Spleen (tissue), 13 donors: ENCODE measurements at places on chromosomes 11 and 22. TPM values are rescaled to one million over a fixed set of nuclear protein-coding genes. Genes with fewer than 3 reads are reported as not detected.

GRCh38 chr11:33531743-33532181 lies 168.9 kb downstream of the C11orf91 start:
- H3K27ac ChIP-seq: no peak overlapping the region
- H3K4me1 ChIP-seq: no peaks in the 10 kb centered on the region
- DNase-seq: no peak
- H3K27me3 ChIP-seq: peaks cover 4% of the 10 kb centered on the region

- H3K36me3 ChIP-seq: no peaks in the 10 kb centered on the region
- no peak overlapping the region for H3K27ac ChIP-seq
- no peaks in the 10 kb centered on the region for H3K27me3 ChIP-seq
Measured at GRCh38 chr11:70505331-70505731, 107.0 kb downstream of the CTTN start.

DNA sequence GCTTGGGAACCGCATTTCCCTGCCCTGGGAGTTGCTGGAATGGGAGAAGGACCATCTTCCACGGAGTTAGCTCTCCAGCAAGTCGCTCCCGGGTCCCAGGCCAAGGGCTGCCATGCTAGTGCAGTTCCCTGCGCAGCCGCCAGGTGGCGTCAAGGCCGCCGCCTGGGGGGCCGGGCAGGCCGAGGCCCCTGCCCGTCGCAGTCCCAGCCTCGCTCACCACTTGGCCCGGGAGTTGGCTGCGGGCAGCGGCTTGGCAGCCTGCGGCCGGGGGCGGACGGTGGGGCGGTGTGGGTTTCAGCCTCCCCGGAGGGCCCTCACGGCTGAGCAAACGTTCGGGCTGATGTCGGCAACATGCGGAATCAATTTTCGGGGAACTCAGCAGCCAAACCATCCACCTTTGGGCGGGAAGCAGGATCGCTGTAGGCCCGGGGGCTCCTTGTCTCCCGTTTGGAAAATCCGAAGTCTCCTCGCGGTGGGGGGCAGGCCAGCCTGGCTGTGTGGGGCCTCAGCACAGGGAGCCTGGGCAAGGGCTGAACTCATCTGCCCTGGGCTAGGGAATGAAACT lies 415.1 kb downstream of the SOX6 start:
- H3K4me1 ChIP-seq: no peaks in the 10 kb centered on the region
- peak; percentile 82 for DNase-seq
- no peaks in the 10 kb centered on the region for H3K36me3 ChIP-seq
- H3K27me3 ChIP-seq: no peaks in the 10 kb centered on the region

Gene SHANK3
- 55.5 TPM for total RNA-seq

GRCh38 chr22:49154433-49154832 lies 673.2 kb downstream of the BRD1 start:
- no peak overlapping the region for H3K27ac ChIP-seq
- H3K27me3 ChIP-seq: peaks cover 7% of the 10 kb centered on the region
- no peak overlapping the region for H3K4me3 ChIP-seq
- H3K4me1 ChIP-seq: no peaks in the 10 kb centered on the region
- no peaks in the 10 kb centered on the region for H3K36me3 ChIP-seq
- DNase-seq: peak; percentile 67

DNA sequence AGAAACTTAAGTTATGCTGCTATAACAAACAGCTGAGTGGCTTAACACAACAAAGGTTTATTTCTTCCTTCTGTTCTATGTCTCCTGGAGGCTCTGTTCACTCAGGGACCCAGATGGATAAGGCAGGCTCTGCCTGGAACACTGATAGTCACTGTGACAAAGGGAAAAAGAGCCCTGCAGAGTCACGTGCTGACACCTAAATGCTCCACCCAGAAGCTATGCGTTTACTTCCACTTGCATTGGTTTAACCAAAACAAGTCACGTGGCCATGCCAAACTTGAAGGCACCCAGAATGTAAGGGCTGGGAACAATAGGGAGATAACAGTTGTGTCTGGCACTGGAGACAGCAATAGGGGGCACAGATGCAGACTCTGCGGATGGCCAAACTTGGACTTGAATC lies 3.4 kb upstream of the MS4A15 start:
- DNase-seq: no peak
- no peaks in the 10 kb centered on the region for H3K36me3 ChIP-seq
- H3K27ac ChIP-seq: no peak overlapping the region
- H3K4me1 ChIP-seq: no peaks in the 10 kb centered on the region

DNA sequence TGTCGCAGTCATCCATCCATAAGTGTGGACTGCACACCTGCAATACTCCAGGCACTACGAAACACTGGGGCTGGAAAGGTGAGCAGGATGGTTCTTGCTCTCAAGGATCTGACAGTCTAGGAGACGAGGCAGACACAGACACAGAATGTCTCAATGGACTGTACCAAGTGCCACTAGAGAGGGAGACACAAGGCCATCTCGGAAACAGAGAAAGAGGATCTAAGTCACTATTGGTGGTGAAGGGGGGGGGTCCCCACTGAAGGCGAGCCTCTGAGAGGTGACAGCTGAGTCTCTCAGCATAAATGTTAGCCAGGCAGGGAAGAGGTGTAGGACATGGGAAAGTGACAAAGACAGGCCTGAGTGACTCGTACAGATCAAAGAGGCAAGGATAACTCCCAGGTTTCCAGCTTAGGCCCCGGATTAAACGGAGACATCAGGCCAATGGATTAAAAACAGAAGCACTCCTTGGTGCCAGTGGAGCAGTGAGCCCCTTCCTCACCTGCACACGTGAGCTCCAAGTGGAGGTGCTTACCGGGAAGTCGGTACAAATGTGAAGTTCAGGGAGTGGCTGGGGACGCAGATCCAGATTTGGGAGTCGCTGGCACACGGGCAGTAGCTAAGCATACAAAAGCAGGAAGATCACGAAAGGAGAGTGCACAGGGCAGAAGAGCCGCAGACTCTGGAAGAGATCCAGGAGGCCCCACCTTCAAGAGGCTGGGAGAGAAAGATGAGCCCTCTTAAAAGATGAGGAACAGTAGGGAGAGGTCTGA lies 117.2 kb downstream of the MICAL3 start:
- no peaks in the 10 kb centered on the region for H3K36me3 ChIP-seq
- no peak overlapping the region for H3K4me3 ChIP-seq
- no peak overlapping the region for H3K27ac ChIP-seq

Gene EMID1
- 62.0 TPM for total RNA-seq

GRCh38 chr11:27934830-27935145 lies 173.2 kb downstream of the KIF18A start:
- no peaks in the 10 kb centered on the region for H3K36me3 ChIP-seq
- no peak overlapping the region for H3K27ac ChIP-seq
- H3K27me3 ChIP-seq: no peaks in the 10 kb centered on the region
- H3K4me3 ChIP-seq: no peak overlapping the region

DNA sequence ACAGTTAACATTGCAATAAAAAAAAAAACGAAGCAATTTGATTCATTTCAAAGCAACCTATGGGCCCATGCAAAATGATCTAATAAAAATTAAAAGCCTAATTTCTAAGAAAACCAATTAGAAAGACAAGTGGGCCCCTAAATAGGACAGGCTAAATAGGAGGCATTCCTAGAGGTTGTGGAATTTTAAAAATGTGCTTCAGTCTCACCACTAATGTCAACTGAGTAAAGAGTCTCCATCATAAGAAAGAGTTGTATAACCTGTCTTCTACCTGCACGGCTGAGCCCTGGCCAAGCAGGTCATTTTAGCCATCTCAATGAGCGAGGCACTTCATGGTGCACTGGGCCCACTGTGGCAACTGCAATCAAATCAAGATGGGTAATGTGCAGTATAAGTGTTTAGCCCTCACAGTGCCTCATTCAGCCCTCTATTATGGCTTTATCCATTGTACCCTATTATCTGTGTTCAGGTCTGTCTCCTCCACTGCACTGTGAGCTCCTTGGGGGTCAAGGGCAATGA lies 76.4 kb downstream of the PRSS23 start:
- no peaks in the 10 kb centered on the region for H3K36me3 ChIP-seq
- no peaks in the 10 kb centered on the region for H3K27me3 ChIP-seq
- no peak overlapping the region for H3K27ac ChIP-seq
- H3K4me3 ChIP-seq: no peak overlapping the region
- no peaks in the 10 kb centered on the region for H3K4me1 ChIP-seq
- no peak for DNase-seq

Gene WBP2NL
- 1.8 TPM for total RNA-seq

DNA sequence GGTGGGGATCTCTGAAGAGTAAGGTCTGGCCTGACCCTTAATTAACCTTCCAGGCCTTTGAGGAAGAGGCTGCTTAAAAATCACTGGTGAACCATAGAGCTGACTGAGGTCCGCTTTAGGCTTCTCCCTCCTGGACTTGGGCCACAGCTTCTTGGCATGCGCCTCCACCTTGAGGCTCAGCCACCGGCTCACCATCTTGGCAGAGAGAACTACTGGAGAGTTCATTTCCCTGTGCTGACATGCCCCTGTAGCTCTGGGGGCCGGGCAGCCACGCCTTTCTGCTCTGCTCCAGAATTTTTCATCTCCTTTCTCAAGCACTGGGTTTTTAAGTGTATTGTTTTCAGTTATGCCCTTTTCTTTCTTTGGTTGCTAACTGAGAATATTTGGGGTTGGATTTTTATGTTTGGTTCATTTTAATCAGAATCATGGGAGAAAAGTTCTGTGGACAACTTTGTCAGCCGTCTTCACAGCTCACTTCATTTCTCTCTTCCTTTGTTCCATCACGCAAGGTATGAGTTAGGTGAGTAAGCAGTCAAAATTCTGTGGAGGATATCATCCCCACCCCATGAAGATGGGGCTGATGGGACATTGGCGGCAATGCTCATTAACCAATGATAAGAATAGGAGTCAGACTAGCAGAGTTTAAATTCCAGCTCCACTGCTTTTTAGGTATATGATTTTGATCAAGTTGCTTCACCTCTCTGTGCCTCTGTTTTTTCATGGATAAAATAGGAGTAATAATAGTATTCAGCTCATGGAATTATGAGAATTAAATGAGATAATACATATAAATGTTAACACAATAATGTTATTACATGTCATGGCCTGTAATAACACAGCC lies 103.9 kb downstream of the DBX1 start:
- no peak overlapping the region for H3K4me3 ChIP-seq
- no peak overlapping the region for H3K27ac ChIP-seq
- H3K36me3 ChIP-seq: no peaks in the 10 kb centered on the region
- no peaks in the 10 kb centered on the region for H3K27me3 ChIP-seq
- DNase-seq: no peak

DNA sequence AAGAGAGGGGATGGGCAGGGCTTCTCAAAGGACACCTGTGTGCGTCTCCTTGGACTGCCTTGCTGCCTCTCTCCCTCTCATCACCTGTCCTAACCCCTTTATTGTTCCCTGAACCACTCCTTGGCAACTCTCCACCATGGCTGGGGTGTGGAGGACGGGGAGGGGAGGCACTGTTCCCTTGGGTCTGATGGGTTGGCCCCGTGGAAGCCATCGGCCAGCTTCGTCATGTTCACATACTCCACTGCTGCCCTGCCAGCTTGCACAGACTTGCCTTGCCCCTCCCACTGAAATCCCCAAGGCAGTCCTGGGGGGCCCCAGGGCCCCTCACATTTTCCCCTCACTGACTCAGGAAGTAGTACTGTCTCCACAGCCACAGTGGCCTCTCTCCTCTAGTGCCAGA lies 36.1 kb upstream of the LRRC32 start:
- H3K4me3 ChIP-seq: no peak overlapping the region
- H3K27ac ChIP-seq: no peak overlapping the region
- no peak for DNase-seq
- no peaks in the 10 kb centered on the region for H3K4me1 ChIP-seq
- H3K27me3 ChIP-seq: no peaks in the 10 kb centered on the region

Gene ASCC2
- 68.9 TPM for total RNA-seq

DNA sequence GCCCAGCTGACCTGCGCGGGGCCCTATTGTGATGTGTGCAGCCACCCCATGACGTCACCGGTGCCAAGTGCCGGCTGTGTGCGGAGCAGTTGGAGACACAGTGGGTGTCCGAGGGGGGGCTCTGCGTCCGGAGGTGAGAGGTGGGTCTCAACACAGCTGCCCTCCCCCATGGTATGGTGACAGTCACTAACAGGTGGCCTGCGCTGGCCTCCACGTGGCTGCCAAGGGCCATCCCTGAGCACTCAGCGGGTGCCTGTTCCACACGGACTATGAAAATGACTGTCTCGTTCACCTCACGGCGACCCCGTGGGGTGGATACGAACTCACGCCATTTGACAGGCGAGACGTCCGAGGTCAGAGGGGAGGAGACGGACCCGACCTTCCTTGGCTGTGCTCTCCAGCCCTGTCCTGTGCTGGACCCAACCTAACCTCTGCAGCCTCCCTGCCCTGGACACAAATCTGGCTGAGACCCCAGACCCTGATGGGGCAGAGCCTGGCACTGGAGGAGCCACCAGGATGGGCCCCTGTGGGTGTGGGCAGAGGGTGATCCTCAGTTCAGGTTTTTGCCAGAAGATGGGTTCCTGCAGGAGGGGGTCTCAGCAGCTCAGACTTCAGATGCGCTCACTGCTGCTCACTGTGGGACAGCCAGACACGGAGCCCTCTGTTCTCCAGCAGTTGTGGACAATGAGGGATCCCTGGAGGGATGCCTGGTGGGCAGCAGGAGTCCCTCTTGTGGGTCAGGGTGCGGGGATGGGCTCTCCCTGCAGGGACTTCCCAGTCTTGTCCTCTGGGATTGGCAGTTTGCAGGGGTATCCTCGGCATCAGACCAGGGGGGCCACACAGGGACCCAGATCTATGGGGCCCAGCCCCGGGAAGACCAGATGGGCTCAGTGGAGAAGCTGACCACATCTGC lies 6.3 kb downstream of the HRAS start:
- no peaks in the 10 kb centered on the region for H3K27me3 ChIP-seq
- peaks cover 24% of the 10 kb centered on the region for H3K36me3 ChIP-seq
- H3K27ac ChIP-seq: no peak overlapping the region
- H3K4me1 ChIP-seq: peaks cover 3% of the 10 kb centered on the region
- DNase-seq: no peak
- H3K4me3 ChIP-seq: no peak overlapping the region

GRCh38 chr22:45975164-45976161 lies 1.5 kb downstream of the WNT7B start:
- peaks cover 3% of the 10 kb centered on the region for H3K27me3 ChIP-seq
- H3K36me3 ChIP-seq: no peaks in the 10 kb centered on the region
- no peak overlapping the region for H3K27ac ChIP-seq
- DNase-seq: no peak

DNA sequence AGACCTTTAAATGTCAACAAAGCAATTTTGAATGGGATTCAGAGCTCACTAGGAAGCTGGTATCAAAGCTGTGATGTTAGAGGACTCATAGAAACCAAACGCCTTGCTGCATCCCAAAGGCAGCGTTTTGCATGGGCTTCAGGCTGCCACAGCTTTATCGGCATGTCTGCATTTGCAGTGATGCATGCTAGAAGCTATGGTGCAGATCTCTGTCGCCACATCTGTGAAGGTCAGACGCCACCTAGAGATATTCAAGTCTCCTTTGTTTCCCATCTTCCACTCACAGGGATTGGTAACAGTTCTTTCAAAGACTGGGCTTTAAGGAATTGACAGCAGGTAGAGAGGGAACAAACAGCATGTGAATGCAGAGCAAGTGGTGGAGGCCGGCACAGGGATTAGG lies 47.8 kb downstream of the NTM start:
- H3K4me3 ChIP-seq: no peak overlapping the region
- no peaks in the 10 kb centered on the region for H3K36me3 ChIP-seq
- no peak for DNase-seq
- H3K27me3 ChIP-seq: no peaks in the 10 kb centered on the region
- H3K4me1 ChIP-seq: no peaks in the 10 kb centered on the region

Gene TYR
- not detected for total RNA-seq
